ENCODE measurements at places on chromosomes 6 and 20.

- DNase-seq, result no peak
Observed at GRCh38 chr6:165899611-165900010, 236.6 kb upstream of the PDE10A start.

DNA sequence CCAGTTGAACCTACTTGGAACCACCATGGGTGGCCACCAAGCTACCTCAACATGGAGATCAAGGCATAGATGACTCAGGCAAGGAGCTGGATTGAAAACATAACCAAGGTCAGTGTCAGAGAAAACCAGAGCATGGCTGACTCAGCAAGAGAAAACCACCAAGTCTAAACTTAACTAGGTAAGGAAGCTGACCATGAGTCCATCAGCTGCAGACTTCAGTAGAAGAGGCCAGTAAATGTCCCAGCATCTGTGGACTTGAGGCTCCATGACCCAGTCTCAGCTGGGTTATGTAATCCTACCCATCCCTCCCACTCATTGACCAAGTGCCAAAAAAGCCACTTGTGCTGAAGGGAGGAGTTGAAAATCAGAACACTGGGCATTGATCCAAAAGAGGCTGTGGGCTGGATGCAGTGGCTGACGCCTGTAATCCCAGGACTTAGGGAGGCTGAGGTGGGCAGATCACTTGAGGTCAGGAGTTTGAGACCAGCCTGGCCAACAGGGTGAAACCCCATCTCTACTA is 93.7 kb upstream of the CBLN4 start:
- no peak for DNase-seq

DNA sequence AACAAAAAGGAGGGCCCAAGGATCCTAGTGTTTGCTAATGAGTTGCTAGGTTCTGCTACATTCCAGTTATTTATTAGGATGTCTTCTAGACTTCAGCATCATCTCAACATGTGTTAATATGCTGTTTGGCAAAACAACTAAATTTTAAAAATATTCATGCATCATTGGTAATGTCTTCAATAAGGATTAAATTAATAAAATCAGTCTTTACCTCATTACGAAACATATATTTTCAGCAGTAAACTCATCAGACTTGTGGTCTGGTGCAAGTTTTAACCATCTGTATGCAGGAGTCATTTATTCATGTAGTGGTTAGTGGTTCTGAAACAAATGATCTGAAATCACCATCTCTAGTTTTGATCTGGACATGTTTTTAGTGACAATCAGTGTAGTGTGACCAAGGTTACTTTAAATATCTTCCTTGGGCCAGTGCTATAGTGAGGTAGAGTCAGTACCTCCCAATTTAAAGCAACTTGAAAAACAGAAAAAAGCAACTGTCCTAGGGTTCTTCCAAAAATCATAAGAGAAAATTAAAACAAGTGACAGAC is 85.0 kb upstream of the KCNK16 start:
- DNase-seq, result no peak

- no peak for DNase-seq
Observed at GRCh38 chr6:113623129-113623528, 234.0 kb upstream of the MARCKS start.

DNA sequence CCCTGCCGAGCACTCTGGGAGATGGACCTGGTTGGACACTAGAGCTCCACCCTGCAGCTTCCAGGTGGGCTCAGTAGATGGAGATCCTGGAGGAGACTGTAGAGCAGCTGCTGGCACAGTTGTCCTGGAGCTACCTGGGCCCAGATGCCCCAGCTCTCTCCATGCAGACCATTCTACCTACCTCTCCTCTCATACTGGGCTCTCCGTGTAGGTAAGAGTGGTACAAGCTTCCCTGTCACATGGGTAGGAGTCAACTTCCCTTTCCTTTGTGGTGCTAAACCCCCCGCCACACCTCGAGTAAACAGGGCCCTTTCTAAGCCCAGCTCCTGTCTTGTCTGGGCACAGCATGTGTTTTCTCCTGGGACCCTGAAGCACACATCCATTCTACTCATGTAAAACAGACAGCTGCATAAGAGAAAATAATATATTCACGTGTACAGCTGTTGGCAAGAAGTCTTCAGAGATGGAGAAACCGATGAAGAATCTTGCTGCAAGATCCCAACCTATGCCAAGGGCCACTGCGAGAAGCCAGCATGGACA is 108.1 kb upstream of the DUSP22 start:
- DNase-seq, result no peak

- no peak for DNase-seq
Observed at GRCh38 chr20:1533059-1533458, 24.4 kb downstream of the SIRPD start.

GRCh38 chr20:14879020-14879697 is 541.7 kb upstream of the FLRT3 start:
- DNase-seq, result no peak

GRCh38 chr20:44123251-44123650 is 63.7 kb downstream of the JPH2 start:
- no peak for DNase-seq

DNA sequence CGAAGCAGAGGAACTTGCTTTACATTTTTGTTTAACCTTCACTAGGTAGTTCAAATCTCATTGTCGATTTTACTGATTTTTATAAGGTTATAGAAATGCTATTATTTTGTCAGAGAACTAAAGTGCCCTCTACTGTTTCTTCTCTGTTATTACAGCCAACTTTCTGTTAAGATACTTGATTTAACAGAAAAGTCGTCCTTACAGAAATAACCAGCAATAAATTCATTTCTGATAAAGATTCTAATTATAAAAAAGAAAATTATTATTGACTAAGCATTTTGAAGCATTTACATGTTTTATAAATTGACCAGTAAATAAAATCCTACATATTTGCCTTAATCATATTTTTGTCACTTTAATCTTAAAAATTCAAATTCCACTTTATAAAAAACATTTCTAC is 60.8 kb downstream of the OGFRL1 start:
- DNase-seq, result no peak

- DNase-seq, result no peak
Observed at GRCh38 chr6:166617359-166617758, 9.7 kb downstream of the RPS6KA2 start.

DNA sequence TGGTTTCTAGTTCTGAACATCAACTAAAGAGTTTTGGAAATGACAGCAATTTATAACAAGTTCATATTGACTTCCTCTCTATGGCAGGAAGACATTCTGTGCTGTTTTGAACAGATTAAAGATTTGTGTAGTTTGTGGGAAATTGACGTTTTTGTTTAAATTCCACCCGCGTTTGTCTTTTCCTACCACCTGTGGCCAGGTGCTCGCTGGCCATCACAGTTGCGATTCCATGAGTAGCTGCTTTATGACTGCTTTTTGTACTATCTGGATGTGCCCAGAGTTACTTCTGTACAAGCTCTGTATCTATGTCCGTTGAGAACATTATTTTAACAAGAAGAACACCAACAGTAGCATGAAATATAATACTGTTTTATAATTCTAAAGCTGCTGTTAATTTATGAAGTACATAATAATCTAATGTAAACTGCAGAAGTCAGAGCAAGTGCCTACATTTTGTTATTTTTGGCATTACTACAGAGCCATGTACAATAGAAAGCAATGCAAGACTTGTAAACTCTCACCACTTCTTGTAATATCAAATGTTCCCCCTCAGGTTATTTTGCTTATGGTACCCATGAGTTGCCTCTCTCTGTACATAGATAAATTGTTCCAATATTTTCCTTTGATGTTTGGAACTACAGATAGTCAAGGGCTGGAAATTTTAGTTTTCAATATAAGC is 33.5 kb downstream of the ZBTB2 start:
- no peak for DNase-seq

DNA sequence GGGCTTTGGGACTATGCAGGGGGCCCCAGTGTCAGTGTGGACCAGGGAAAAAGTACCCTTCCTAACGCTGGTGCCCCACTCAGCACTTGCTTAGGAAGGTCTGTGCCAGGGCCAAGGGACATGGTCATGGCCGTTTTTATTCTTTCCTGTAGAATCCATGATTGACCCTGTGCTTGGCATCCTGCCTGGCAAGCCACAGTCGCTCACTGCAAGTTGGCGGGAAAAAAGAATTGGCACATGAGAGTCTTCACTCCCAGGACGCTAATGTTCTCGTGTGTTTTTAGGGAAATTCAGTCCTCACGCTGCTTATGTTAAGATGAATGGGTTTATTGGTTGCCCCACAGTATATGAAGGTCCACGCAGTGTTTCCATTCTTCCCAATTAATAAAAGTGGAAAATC is 253.4 kb downstream of the CDH4 start:
- DNase-seq, result no peak

DNA sequence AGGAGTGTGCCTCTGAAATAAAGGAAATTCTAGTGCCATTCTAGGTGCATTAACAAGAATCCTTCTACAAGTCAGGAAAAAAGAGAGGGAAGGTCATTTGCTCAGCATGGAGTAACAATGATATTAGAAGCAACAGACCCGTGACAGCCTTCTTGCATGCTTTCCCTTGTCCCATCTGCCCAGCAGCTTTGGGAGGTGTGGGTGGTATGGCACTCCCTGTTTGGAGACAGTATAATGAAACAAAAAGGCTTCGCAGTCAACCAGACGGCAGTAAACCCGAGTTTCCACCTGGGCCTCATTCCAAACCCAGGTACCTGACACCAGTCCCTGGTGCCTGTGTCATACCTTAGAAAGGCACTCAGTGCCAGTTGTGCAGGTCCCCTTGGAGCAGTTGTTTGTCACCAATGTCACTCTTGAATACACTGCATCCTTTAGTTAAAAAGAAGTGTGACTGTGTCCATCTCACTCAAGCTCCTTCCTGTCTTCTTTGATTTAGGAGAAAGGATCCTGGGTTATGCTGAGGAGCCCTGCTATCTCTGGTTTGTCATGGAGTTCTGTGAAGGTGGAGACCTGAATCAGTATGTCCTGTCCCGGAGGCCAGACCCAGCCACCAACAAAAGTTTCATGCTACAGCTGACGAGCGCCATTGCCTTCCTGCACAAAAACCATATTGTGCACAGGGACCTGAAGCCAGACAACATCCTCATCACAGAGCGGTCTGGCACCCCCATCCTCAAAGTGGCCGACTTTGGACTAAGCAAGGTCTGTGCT is 14.7 kb downstream of the STK35 start:
- DNase-seq, result no peak

GRCh38 chr6:87333033-87333432 is 4.0 kb upstream of the GJB7 start:
- DNase-seq, result no peak

DNA sequence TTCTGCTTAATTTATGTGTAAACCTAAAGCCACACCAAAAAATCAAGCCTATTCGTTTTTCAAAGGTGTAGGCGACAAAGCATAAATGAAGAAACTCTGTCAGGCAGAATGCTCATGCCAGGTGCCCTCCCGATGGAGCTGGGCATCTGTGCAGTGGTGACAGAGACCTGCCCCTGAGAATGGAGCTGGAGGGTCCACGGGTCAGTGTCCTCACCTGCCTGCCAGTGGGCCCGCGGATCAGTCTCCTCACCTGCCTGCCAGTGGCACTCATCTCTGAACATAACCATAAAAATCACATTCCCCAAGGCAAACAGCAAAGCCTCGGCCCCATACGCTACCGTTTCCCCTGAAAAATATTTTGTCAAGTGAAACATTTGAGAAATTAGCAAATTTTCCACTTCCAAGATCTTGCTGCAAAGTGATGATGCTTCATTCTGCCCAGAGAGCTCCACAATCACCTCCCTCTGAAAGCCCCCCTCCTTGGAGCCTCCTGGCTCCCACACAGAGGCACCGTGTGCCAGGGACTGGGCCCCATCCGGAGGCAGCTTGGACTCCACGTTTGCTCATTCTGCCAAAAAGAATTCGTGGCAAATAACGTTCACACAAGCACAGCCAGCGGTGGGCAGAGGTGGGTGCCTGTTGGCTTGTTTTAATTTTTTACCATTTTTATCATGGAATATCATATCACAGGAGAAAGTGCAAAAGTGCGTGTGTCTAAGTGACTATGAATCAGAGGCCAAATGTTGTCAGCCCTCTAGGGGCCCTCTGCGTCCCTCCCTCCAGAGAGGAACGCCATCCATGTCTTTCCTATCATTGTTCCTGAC is 88.8 kb downstream of the YTHDF1 start:
- no peak for DNase-seq

DNA sequence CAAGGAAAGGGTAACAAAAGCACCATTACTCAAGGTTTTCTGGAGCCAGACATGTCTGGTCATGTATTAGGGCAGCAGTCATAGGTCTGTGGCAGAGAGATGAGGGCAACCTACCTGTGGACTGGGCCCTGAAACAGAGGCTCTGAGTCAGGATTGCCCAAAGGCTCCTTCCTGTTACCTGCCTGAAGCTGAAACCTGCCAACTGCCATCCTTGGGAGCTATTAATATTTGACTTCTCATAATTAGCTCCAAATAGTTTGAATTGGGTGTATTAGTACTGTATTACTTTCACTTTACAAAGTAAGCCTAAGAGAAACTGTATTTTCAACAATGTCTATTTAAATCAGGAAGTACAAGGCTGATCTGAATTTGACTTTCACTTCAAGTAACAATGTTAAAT is 72.0 kb upstream of the TBX18 start:
- DNase-seq, result no peak

DNA sequence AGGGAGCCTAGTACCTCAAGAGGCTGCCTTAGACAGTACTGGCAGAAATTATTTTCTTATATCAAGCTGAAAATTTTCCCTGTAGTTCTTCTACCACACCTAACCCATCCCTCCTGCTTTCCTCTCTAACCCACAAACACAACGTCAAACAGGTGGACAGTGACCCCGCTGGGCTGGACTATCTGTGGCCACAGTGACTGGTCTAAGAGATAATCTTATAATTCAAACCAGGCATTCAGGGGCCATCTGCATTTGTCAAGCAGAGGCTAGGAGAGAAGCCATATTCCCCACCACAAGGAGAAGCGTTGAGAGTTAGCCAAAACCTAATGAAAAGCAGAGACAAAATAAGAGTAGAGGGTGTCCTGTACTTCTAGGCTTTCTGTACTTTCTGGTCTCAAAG is 8.2 kb downstream of the HDDC2 start:
- no peak for DNase-seq

GRCh38 chr6:3350252-3350796 is 91.6 kb downstream of the PSMG4 start:
- no peak for DNase-seq

DNA sequence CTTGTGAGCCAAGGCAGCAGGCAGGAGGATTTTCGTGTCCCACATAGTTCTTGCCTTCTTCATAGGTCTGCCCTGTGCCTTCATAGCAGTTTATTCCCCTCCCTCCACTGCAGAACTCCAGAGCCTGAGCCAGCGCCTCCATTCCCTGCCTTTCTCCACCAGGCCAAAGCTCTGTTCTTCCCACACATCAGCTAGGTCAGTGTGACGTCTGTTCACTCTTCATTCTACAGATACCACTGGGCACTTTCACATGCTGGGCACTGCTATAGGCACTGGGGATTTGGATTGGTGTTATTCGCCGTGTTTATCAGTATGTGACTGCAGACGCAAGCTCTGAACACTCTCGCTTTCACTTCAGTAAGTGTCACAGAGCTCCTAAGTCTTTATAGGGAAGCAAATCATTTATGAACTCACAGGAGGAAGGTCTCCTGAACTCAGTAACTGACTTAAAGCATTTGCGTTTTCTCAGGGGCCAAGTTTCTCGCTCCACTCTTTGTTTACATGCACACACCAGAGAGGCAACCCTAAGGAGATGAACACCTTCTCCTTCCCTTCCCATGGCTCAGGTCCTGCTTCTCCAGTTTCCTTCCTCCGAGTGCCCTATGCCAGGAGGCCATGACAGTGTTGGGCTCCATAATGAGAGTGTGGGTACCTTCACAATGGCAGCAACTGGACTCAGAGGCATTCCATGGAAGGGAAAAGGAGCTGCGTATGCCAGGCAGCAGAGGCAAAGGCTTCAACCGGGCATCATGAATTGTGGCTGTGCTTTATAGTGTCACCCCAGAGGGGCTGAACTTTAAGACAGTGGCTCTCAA is 6.3 kb upstream of the APMAP start:
- DNase-seq, result no peak
